Stimulated activated CD4-positive, alpha-beta T cell treated with anti-CD3 and anti-CD28 coated beads, Interleukin-1b, Interleukin-23, amount 100 ng/mL, for 1 hour (primary cell): ENCODE measurements at places on chromosomes 6 and 20.

DNA sequence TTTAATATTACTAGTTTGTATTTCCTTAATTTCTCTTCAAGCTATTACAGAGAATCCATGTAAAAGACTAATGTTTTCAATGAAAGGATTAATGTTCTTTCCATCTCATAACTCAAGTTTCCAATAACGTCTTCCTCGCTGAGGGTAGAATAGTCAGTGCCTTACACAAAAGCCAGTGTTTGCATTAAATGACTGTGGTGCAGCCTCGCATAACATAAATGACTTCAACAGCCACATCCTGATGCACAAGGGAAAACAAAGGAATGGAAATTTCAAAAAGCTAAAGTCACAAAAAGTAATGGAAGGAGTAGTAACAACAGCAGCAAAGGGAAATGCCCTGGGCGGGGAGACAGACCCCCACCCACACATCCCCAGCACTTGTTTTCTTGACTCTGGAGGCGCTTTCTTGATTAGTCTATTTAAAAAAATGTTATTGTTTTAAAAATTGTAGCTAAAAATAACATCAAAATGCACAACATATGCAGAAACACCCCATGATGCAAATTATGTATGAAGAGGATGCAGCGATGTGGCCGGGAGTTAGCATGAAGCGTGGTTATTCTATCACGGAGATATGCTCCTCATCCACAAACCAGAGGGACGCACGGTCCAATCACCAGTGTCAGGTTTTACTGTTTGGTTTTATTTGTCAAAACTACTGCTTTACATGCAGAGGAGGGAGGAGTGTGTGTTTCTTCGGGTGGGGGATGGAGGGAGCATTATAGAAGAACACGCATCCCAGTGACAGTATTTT, 228.6 kb downstream of the GMPR start:
- no peak for DNase-seq

DNA sequence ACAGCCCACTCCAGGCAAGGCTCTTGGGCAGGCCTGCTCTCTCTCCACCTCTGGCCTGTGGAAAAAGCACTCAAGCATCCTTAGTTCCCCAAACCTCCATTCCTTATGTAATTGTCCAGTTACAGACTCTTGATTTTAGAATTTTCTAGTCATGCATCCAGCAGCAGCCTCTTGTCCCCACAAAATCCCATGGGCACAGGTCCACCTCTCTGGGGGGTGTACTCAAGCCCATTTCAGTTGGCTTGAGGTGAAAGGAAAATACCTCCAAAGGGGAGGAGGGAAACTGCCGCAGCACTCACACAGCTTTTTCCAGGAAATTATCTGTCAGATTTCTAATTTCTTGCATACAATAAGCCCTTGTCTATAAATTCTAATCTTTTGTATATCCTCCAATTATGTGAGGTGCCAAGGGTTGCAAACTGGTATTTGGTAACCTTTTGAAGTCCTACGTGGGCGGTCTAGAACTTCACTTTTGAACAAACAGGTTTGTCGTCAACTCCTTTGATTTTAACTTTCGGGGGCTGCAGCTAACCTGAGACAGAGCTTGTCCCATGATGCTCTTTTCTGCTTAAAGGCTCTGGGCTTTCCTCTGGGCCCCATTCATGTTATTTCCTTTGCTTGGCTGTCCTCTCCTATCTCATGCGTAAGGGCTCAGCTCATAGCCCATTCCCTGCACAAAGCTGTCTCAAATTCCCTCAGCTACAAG, 104.7 kb upstream of the CEP85L start:
- DNase-seq, result no peak

DNA sequence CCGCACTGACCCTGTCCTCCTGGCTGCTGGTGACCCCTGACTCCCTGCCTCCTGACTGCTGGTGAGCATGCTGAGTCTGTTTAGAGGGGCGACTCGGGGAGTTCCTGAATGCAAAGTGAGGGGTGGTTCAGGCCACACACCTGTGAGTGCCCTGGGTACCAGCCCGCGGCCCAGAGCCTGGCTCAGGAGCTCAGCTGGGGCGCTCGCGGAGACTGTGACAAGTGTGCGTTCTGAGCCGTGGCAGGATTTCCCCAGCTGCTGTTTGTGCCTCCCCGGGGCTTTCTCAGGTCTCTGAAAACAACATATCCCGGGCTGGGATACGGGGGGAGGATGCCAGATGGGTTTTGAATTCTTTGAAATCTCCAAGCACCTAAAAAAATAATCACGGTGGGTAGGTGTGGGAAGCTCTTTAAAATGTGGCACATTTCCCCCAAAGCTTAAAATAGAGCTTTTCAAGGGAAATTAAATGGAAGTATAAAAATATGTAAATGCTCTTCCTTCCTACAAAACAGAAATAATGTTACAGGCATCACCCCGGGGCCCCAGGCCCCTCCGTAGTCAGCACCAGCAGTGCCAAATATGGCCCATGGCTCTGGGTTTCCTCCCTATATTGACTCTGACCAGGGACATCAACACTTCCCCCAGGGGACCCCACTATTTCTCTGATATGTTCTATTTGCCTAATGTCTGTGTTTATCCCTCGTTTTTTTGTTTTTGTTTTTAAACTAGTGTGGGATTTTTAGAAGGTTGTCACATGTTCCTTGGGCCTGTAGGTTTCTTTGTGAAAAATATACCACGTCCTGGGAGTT, 49.9 kb upstream of the TAGAP start:
- DNase-seq, result no peak

DNA sequence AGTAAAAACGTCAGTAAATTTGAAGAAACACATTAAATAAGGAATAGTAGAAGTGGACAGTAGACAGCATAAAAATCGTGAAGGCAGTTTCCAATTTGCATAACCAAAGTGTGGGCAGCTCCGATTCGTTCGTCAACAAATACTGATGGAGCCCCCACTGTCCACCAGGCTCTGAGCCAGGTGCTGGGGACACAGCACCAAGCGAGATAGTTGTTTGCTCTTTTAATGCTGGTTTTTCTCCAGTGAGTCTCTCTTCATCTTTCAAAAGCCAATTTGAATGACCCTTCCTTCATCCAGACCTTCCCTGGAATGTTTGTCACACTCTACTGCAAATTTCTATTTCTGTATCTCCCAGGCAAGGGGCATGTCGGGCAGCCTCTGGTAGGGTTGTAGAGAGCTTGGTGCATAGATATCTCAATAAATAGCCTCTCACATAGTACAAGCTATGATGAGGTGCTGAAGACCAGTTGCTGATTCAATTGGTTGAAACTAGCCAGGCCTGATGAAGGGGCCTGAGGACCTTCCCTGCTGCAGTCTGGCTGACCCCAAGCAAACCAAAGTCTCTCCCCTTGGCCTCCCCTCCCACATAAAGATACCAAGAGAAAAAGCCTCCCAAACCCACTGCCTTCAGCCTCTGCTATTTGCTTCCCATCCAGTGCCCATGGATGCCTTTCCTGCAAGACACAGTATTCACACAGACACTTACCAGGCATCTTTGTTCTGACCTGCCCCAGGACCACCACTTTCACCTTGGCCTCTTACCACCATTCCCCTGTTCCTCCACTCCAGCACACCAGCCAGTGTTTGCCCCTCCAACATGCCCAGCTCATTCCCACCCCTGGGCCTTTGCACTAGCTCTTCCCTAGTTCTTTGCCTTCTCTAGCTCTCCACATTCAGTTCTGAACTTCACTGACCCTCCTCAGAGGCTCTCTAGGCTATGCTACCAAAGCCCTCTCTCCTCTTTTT, 125.2 kb downstream of the CEBPB start:
- DNase-seq, result no peak

- no peak for DNase-seq
Measured at GRCh38 chr6:35051396-35051795, 89.7 kb downstream of the TCP11 start.

DNA sequence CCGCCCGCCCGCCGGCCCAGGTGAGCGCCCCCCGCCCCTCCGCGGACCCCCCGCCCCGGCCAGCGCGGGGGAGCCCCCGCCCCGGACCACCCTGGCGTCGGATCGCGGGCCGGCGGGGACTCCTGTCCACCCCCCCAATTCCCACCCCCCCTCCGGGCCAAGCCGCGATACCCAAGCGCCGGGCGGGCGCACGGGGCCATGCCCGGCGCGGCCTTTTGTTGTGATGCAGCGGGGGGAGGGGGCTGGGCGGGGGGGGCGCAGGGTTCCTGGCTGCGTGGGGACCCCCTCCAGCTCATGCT, 245 bp downstream of the SRC start:
- no peak for DNase-seq

- no peak for DNase-seq
Measured at GRCh38 chr6:166460473-166461437, 78.0 kb upstream of the MPC1 start.

- DNase-seq, result no peak
Measured at GRCh38 chr6:11378639-11379038, 146.2 kb upstream of the NEDD9 start.

DNA sequence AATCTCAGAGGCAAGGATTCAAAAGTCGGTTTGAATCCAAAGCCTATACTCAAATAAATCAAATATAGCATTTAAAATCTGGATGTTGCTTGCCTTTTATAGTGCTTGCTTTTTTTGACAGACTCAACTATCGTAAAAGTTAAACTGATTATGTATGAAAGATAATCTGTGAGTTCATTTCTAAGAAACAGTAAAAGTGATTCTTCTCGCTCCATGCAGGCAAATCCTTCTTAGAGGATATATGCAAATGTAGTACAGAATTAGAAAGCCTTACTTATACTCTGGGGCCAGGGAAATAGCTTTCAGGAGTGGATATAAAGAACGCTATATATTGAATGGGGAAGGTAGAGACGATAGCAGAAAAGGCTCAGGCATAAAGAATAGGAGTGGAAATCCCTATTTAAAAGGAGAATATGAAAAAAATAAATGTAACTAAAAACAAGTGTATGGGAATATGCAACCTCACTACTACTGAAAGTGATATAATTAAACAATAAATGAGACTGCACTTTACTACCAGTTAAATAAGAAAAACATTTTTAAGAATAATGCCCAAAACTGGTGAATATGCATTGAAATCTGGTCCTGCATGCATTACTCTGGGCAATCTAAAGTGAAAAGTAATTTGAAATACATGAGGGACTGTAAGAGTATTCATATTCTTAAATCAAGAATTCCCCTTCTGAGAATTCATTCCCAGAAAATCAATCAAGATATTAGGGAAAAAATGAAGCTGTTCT, 361.8 kb upstream of the PLCB4 start:
- DNase-seq, result no peak

DNA sequence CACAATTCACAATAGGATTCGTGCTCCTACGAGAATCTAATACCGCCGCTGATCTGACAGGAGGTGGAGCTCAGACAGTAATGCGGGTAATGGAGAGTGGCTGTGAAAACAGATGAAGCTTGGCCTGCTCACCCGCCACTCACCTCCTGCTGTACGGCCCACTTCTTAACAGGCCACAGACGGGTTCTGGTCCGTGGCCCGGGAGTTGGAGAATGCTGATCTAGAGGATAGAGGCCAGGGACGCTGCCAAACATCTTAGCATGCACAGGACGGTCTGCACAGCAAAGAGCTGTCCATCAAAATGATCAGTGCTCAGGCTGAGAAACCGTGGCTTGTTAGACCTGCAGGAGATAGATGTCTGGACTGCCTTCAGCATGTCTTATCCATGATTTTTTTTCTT, 186.4 kb downstream of the SASH1 start:
- DNase-seq, result no peak
